ENCODE measurements at places on chromosomes 2 and 18.

GRCh38 chr2:160454070-160454797 lies 39.4 kb downstream of the RBMS1 start:
- DNase-seq, result no peak

- no peak for DNase-seq
Observed at GRCh38 chr2:228875152-228875900, 395.8 kb downstream of the PID1 start.

DNA sequence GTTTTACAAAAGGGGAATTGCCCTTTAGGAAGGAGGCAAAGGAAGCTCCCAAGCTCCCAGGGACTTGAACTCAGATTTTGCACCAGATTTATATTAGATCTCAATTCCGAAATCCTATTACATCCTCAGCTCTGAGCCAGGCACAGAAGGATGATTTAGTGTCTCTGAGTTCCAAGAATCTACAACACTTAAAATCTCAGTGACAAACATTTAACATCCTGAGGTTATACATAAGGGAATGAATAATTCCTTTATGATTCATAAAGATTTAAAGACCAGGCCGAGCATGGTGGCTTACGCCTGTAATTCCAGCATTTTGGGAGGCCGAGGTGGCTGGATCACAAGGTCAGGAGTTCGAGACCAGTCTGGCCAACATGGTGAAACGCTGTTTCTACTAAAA lies 16.5 kb upstream of the SLC20A1 start:
- no peak for DNase-seq

- no peak for DNase-seq
Observed at GRCh38 chr2:145206496-145207281, 686.8 kb upstream of the ZEB2 start.

- DNase-seq, result no peak
Observed at GRCh38 chr2:208792766-208793165, 386.2 kb downstream of the PTH2R start.

- DNase-seq, result no peak
Observed at GRCh38 chr2:65960953-65961352, 474.0 kb upstream of the MEIS1 start.

DNA sequence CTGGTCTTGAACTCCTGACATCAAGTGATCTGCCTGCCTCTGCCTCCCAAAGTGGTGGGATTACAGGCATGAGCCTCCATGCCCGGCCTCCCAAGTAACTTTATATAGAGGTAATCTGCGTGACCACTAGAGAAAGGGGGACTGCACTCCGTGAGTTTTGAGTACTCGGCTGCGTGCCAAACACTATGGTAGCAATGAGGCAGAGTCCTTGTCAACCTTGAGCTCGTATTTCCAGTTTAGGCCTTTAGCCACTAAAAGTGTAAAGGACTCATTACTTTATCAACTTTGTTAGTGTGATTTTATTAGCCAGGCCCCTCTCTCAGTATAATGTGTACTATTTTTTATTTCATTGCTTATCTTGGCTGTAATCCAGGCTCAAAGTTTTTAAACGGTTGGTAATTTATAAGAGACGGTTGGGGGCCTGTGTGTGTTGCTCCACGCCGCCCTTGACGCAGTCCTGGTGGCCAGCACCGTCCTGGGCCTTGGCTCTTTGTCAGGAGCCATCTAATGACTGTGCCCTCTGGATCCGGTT lies 56.2 kb downstream of the ZCCHC2 start:
- no peak for DNase-seq

DNA sequence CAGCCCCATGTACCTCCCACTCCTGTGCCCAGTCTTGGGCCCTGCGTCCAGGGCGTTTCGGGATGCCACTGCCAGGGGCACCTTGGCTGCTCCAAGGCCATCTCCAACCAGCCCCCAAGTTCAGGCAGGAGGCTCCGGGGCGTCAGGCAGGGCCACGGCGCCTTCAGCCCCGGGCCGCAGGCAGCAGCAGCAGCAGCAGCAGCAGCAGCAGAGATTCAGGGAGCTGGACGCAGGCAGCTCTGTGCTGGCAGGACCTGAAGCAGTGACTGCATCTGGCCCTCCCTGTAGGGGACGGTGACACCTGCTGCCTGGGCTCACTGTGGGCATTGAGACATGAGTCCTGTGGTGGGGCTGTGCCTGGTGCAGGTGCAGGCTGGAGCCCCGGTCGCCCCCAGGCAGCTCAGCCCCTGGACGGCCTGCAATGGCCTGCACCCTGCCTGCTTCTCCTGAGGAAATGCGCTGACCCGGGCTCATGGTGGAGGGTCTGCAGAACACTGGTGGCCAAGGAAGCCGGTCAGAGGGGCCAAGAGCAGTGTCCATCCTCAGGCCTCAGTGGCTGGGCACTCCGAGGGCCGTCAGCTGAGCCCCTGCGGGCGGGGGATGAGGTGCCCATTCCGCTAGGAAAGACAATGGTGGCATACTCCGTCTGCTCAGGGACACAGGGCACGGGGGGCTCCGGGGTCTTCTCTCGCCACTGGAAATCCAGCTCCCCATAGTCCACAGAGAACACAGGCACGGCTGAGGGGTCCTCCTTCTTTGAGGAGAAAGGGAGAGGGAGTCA lies 8.0 kb downstream of the PDCD1 start:
- no peak for DNase-seq

DNA sequence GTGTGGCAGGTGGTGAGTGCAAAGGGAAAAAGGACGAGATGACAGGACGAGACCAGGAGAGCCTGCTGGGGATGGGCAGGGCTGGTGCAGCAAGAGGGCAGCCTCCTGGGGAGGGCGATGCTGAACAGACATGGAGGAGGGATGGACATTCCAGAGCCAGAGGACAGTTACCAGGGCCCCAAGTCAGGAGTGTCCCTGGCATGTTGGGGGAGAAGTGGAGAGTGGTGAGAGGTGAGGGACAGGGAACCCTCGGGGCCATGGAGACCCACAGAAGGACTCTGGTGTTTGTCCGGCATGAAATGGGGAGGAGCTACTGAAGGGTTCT lies 19.0 kb downstream of the MTERF4 start:
- no peak for DNase-seq

DNA sequence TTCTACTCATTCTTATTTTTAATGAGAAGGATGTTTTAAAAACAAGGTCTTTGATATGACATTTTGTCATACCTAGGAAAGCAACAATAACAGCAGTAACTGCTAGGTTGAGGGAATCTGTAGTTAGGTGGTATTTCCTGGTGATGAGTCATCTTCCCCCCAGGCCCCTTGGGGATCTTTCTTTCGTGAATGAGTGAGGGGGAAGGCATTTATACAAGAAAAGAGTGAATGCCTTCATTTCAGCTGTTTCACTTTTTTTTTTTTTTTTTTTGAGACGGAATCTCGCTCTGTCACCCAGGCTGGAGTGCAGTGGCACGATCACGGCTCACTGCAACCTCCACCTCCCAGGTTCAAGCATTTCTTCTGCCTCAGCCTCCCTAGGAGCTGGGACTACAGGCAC lies 108.6 kb downstream of the MAP4K4 start:
- DNase-seq, result no peak

DNA sequence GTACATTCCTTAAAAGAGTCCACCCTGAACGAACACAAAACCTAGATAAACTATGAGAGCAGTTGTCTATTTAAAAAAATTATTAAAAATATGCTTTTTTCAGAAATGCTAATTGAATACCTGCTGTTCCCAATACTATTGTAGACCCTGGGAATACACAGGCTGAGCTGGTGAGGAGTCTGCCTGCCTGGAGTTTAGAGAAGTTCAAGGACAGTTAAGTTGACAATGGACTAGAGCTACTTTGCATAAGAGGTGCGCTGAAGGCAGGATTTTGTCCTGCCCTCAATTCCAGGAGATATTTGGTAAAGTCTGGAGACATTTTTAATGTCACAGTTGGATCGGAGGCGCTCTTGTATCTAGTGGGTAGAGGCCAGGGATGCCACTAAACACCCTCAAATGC lies 110.2 kb downstream of the SETBP1 start:
- DNase-seq, result no peak

GRCh38 chr2:234071664-234072063 lies 21.2 kb downstream of the SPP2 start:
- no peak for DNase-seq

GRCh38 chr2:9103663-9104277 lies 100.3 kb upstream of the MBOAT2 start:
- no peak for DNase-seq

GRCh38 chr2:218419630-218420216 lies 800 bp downstream of the VIL1 start:
- DNase-seq, result no peak

GRCh38 chr18:63267975-63268721 lies 51.4 kb downstream of the BCL2 start:
- DNase-seq, result no peak

GRCh38 chr2:217171874-217172273 lies 312.0 kb upstream of the TNP1 start:
- DNase-seq, result no peak

DNA sequence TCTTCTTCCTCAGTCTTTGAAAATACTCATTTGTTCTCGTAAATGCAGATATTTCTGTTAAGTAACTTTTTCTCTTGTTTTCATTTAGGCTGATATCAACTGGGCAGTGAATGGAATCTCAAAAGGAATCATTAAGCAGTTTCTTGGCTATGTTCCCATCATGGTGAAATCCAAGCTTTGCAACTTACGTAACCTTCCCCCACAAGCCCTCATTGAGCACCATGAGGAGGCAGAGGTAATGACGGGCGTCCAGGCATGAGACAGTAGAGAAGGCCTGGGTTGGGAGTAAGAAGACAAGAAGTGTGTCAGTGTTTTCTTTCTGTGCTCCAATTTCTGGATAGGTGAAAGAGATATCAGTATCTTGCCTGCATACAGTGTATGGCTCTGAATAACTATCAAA lies 5.1 kb downstream of the POLR1B start:
- DNase-seq, result no peak

DNA sequence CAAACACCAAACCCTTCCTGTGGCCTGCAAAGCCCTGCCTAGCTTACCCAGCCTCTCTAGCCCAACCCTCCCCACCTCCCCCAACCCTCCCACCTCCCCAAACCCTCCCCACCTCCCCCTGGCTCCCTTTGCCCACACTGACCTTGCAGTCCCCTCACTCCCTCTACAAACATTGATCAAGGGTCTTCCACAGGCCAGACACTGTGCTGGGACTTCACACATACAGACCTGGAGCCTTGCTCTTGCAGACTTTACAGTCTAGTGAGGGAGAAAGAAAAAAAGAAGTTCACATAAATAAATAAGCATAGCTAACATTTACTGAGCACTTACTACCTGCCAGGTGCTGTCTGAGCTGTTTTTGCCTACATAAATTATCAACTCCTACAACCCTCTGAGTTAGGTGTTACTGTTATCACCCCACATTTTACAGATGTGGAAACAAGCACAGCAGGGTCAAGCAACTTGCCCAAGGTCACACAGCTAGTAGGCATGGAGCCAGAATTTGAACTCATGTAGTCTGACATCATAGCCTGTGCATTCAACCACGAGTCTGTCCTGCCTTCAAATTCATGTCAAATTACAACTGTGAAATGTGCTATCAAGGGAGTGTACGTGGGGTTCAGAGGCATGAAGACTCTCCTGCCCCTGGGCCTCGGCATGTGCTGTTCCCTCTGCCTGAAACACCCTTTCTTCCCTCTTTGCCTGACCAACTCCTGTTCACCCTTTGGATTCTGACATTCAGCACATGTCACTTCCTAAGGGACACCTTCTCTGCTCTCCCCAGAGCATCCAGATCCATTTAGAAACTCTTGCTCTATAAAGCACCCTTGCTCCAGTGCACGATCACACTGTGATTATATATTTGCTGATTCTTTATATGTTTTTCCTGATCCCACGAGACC lies 209.9 kb downstream of the TNS1 start:
- DNase-seq, result no peak

DNA sequence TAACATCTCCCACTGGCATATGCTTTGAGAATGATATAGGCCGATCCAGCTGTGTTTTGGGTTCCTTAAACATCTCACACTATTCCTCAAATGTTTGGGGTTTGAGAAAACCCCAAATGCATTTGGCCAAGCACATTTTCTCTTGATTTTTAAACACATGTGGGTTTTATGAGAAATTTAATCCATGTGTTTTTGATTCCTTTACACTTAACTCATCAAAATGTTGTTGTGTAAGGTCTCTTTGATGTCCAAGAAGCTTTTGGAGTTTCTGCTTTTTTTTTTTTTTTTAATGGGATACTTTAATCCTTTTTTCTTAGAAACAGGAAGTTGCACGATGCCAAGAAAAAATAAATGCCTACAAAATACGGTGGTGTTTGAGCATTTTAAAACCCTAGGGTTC lies 339.8 kb upstream of the TCF4 start:
- no peak for DNase-seq

GRCh38 chr2:72762276-72762675 lies 63.6 kb downstream of the EXOC6B start:
- no peak for DNase-seq

DNA sequence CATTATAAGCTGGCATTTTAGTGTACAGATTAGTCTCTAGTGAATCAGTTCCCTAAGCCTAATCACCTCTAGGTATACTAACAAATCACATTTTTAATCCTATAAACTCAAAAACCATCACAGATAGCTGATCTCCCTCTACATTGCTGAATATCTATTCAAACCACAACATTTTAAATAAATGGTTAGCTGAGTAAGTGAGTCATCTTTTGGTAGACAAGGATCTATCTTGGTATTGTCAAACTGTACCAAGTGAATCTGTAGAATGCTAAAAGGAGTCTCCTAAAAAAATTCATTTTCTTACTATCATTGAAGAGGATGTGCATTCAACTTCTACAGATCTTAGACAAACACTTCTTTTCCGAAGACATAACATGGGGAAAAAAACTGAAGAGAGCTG lies 40.7 kb downstream of the INO80D start:
- no peak for DNase-seq

- DNase-seq, result no peak
Observed at GRCh38 chr2:45631319-45631718, 20.2 kb upstream of the PRKCE start.

DNA sequence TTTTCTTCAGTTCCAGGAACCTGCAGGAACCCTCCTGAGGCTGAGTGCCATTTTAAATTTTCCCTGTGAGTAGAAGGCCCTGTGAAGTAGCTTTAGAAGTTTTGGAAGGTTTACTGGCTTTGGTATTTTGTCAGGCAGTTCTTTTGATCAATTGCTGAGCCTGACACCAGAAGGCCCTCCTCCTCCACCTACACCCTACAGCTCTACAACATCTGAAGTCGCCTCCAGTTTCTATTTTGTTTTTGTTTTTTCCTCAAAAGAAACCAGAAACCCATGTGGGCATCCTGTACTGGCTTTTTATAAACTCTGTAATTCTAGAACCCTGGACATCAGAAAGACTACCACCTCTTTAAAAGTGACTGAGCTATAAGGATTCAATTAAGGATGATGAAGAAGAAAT lies 153.7 kb downstream of the NRXN1 start:
- DNase-seq, result no peak

- DNase-seq, result no peak
Observed at GRCh38 chr2:137173463-137173862, 408.1 kb downstream of the THSD7B start.

- no peak for DNase-seq
Observed at GRCh38 chr2:38620282-38620977, 17.7 kb upstream of the HNRNPLL start.

DNA sequence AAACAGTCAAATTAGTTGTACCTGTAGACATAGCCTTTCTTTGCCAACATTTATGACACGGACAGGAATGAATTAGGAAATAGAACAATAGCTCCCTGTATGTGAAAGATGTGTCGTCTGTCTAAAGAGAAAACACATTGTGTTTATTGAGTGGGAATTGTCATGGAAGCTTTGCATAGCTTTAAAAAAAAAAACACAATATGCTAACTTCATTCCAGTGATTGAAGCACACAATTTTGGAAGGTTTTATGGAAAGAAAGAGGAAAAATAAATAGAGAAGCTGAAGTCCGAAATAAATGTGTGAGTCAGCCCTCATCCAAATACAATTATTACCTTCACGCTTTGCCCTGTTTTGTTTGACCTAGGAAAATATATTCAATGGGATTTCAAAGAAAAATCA lies 1095.7 kb downstream of the TSN start:
- DNase-seq, result no peak

All from NCI-H1092 (cell line).